Stimulated activated naive CD8-positive, alpha-beta T cell treated with anti-CD3 and anti-CD28 coated beads, Interleukin-15, amount 100 ng/mL, for 72 hours (primary cell): ENCODE measurements at places on chromosomes 16 and 17.

DNA sequence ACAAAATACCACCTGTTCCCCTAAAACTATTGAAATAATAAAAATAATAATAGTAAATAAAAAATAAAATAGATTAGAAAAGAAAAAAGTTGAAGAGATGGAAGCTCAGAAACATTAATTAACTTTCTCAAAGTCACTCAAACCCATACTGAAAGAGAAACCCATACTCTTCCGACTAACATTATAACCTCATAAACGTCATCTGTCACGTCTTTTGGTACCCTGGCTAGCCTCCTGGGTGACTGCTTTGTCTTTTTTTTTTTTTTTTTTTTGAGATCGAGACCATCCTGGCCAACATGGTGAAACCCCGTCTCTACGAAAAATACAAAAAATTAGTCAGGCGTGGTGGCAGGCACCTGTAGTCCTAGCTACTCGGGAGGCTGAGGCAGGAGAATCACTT is 7.6 kb downstream of the SLFN12L start:
- DNase-seq: no peak

DNA sequence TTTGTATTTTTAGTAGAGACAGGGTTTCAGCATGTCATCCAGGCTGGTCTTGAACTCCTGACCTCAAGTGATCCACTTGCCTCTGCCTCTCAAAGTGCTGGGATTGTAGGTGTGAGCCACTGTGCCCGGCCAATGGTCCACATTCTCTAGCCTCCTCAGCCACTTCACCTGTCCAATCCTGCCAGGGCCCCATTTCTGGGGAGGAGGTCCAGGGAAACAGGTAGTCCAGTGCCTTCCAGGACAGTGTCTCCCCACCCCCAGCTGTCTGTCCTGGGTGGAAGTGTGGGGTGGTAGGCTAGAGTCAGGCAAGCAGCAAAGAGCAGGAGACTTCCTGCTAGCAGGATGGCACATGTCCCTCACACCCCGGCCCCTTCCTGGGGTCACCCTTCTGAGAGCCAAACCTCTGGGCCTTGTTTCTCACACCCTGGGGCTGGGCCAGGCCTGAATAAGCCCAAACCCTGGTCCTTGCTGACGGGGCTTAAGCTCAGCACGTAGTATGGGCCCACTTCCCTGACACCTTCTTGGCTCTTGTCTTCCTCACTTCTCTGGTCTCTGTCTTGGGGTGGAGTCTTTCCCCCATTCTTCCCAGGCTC is 5.0 kb downstream of the FHOD1 start:
- no peak for DNase-seq

DNA sequence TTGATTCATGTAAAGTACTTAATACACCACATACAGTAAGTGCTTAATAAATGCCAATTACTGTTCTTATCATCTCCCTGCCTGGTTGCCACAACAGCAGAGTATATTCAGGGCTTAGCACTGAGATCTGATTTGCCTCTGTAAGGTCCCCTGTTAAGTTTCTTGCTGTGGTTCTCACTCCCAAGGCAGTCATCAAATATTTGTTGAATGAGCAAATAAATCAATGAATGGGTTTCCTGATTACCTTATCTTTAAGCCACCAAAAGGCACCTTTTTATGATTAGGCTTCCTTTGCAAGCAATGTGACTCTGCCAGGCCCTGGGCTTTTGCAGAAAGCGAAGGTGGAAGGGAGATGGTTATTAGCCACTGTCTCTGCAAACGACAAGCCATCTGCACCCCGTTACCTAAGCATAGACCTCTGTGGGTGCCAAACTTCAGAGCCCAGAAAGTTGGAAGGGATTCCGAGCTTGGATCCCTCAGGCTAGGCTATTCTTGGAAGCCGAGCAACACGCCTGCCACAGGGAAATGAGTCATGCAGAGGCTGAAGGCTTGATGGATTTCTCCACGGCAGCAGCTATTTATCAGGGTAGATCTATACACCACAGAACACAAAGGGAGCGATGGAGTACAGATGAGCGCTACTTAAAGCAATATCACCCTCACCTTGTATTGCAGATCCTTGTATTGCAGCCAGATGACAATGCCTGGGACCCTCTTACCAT is 102.0 kb downstream of the GRIN2A start:
- DNase-seq: no peak

GRCh38 chr16:30985401-30986128 is 558 bp downstream of the HSD3B7 start:
- no peak for DNase-seq

GRCh38 chr17:82963104-82963950 is 116.1 kb upstream of the METRNL start:
- DNase-seq: peak; percentile 49

DNA sequence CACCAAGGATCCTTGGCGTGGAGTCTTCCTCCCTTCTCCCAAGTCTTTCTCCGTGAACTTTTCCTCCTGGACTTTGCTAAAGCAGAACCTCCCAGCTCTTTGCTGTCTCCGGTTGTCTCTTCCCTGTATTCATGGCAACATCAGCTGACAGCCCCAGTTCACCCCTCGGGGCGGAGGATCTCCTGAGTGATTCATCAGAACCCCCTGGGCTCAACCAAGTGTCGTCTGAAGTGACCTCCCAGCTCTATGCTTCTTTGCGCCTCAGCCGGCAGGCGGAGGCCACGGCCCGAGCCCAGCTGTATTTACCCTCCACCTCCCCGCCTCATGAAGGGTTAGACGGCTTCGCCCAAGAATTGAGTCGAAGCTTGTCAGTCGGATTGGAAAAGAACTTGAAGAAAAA is 943 bp downstream of the CNTROB start:
- DNase-seq: peak; percentile 46

DNA sequence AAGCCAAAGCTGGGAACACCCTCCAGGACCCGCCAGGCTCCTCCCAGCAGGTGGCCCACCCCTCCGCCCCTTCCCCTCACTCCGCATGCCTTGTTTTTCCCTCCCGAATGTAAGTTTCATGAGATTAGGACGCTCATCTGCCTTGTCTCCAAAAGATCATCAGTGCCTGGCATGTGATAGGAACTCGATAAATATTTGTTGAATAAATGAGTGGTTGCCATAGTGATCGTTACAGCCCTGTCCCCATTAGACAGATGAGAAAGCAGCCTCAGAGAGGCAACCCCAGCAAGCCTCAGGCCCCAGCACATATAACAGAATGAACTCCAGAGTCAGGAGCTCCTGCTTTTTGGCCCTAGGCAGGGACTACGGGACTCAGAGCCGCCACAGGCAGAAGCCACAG is 5.0 kb downstream of the CAMKK1 start:
- DNase-seq: no peak

DNA sequence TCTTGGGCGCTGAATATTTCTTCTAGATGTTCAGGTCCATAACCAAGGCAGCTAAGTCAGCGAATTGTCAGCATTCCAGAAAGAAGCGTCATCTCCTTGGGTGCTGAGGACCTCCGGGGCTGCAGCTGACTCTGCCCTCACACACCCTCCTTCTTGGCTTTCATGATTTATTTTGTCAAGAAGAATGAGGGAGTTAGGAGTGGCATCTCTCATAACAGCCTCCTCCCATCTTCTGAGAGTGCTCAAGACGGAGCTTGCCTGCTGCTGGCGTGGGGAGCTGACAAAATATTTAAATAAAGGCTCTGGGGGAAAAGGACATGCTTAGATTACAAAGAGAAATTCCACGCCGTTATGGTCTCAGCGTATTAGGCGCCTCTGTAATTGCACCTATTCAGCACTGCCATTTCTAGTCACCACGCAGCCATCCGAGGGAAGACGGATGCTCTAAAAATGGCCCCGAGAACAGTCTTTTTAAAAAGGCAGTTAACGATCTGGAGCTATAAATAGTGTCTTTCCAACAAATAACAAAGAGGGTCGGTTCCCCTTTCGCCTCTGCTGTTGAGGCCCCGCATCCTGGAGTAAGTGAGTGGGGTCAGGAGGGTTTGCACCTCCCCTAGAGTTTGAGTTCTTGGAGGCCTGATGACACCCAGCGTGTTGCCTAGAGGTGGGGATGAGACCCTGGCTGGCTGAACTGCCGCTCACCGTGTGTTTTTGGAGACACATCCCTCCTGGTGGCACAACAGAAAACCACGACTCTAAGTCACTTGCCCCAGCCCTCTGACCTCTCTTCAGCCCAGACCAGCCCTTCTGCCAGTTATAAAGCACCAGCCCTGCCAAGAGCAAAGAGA is 187.0 kb downstream of the CCDC182 start:
- no peak for DNase-seq

GRCh38 chr17:81589612-81590011 is 37.5 kb upstream of the FAAP100 start:
- DNase-seq: no peak

GRCh38 chr16:70630960-70631745 is 15.2 kb upstream of the IL34 start:
- no peak for DNase-seq

DNA sequence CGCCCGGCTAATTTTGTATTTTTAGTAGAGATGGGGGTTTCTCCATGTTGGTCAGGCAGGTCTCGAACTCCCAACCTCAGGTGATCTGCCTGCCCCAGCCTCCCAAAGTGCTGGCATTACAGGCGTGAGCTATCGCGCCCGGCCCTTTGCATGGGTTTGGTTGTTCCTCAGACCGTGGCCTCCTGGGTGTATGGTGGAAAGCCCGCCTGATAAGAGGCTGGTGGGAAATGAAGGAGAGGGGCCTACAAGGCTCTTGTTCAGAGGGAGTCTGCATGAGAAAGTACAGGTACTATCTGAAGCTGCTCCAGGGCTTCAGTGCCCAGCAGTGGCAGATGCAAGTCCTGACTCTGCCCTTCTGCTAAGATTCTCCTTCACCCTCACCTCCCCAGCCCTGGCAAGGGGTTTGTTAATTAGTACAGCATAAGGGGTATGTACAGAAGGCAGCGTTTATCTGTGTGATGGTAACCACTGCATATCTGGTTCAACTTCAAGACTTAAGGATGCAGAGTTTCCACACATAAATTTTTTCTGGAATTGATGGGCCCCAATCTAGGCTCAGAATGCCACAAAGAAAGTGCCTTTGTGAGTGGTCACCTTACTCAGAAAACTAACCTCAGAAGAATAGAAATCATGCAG is 24.2 kb downstream of the GRB7 start:
- no peak for DNase-seq

GRCh38 chr17:29177871-29178749 is 2.1 kb downstream of the MYO18A start:
- no peak for DNase-seq

- DNase-seq: no peak
Measured at GRCh38 chr17:83127431-83128160, 48.2 kb downstream of the METRNL start.

- DNase-seq: no peak
Measured at GRCh38 chr17:72416905-72417304, 296.1 kb downstream of the SOX9 start.

GRCh38 chr17:68853439-68853838 is 101.8 kb downstream of the ABCA8 start:
- DNase-seq: no peak
